Fibroblast of skin of back (primary cell): ENCODE measurements at places on chromosomes 12 and 14.

DNA sequence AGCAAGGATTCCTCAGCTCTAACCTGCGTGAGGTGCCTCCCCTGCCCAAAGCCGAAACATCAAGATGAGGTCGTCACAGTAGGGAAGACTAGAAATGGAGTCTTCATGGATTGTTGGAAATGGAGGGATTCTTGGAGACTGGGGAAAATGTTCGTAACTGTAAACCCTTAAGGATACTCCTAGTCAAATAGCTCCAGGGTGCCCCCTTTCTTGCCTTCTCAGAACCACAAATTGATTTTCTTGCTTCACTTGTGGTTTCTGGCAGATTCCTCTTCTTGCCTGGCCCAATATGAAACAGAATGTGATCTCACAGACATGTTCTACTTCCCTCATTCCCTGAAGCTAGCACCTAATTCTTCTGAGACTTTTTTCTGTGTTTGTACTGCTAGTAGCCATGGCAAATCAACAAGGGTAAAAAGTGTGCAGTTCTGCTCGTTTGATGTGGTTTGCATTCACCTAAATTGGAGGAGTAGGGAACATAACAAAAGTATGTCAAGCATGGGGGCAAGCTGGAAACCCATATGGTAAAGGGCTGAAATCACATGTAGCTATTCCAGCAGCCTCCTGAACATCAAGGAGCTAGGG is 332.0 kb downstream of the PAWR start:
- DNase-seq = no peak

GRCh38 chr12:12577786-12578185 is 15.1 kb upstream of the DUSP16 start:
- no peak for DNase-seq

- DNase-seq = no peak
Measured at GRCh38 chr12:57732726-57733593, 5.6 kb downstream of the AGAP2 start.

DNA sequence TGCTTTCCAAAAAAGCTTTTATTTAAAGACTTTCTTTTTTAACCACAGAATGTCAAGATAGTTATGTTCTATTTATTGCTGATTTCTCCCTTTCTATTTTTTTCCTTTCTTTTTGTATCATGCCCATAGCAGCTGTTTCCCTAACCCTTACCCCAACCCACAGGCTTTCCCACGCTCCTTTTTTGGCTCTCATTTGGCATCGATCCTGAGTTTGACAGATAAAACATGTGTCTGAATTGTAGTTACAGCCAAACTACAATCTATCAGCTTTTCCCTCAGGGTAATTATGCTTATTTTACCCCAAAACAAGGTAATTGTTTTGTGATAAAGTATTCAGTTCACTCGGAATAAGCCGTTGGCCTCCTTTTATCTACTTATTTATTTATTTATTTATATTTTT is 46.7 kb downstream of the PDE3A start:
- DNase-seq = peak; percentile 58
